NCI-H446 (cell line): ENCODE measurements at places on chromosomes 6 and 20.

GRCh38 chr6:9484686-9485085, 930.2 kb downstream of the TFAP2A start:
- no peak for DNase-seq

- no peak for DNase-seq
Measured at GRCh38 chr20:50196248-50196647, 5.6 kb downstream of the CEBPB start.

DNA sequence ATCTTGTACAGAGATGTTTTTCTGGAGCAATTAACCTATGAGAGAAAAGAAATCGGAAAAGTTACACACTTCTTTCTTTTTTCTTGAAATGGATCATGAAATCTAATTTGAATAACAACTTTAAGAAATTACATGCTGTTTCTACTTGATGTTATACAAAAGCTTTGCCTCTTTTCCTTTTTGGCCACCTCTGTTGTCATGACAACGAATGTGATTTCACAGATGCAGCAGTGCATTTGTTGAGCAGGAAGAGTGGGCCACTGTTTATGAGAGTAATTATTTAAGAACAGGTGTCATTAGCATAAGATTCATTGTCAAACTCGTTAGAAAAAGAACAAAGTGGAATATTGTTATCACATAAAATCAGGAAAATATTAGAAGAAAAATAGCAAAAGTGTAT, 148.3 kb upstream of the IMPG1 start:
- no peak for DNase-seq

GRCh38 chr6:159469443-159469842, 223.6 kb downstream of the SOD2 start:
- no peak for DNase-seq

DNA sequence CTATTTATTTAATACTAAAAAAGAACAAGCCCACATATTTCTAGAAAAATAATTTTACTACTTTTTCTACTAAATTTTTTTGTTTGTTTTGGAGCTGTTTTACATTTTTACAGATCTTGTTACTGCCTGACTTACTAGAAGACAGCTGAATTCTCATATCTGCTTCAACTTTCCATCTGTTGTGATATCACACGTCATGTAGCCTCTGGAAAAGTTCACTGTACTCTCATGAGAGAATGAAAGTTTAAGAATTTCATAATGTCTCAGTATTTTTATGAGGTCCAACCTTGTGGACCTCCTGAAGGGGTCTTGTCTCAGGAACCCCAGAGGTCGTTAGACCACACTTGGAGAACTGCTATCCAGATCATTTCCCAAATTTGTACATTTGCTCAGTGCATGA, 81.7 kb upstream of the MTHFD1L start:
- no peak for DNase-seq

DNA sequence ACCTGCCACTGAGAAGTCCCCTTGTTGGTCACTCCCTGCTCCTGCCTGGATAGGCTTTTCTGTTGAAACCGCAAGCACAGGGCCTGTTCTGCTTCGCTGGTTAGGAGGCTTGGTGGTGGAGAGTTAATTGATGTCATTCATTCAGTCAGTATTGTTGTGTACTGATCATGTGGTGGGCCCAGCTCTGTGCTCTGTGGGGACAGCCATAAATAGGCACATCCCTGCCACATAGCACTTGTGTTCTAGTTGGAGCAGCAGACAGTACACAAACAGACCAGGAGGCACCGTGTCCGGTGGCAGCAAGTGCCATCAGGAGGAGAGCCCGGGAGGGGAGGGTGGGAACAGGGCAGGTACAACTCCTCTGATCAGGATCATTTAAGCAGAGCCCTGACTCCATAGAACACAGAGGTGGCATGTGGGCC, 155.2 kb upstream of the INSM1 start:
- DNase-seq: no peak

DNA sequence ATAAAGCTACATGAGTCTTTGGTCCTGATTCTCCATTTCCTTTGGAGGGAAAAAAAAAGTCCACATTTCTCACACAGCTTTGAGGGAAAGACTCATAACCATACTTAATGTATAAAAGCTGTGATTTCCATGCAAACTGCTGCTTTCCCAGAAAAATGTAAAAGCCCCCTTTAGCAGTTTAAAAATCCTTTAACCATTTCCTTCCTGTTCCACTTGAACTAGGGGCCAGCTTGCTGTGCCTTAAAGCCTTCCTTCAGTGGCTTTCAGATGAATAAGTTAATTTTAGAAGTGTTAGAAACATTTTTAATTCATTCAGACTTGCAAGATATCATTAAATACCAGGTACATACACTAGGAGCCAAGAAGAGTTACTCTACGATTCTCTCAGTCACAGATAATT, 273.5 kb downstream of the PKHD1 start:
- DNase-seq: no peak

DNA sequence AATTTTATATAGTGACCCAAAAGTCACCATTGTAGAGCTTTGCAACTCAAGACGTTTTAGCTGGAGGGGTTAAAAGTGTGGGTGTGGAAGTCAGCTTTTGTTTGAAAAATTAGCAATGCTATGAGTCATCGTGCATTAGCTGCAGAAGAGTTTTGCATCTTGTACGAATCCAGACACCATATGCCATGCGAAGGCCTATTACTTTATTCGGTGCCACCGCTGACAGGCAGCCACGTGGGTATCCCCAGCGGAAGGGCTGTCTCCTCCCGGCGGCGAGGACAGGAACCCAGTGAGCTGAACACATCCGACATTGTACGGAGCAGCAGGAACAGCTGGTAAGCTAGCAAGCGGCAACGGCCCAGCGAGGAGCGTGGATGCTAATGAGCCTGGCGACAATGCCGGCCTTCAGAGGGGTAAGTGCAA, 84.4 kb downstream of the INSM1 start:
- peak; percentile 97 for DNase-seq

- no peak for DNase-seq
Measured at GRCh38 chr6:10391299-10391630, 23.6 kb downstream of the TFAP2A start.

- DNase-seq: no peak
Measured at GRCh38 chr6:100479179-100480035, 14.7 kb upstream of the SIM1 start.

GRCh38 chr20:58237318-58238132, 9.1 kb upstream of the ANKRD60 start:
- DNase-seq: no peak

GRCh38 chr20:43388268-43389002, 69.3 kb upstream of the SRSF6 start:
- no peak for DNase-seq

- DNase-seq: no peak
Measured at GRCh38 chr20:18543216-18543615, 24.0 kb upstream of the SMIM26 start.

DNA sequence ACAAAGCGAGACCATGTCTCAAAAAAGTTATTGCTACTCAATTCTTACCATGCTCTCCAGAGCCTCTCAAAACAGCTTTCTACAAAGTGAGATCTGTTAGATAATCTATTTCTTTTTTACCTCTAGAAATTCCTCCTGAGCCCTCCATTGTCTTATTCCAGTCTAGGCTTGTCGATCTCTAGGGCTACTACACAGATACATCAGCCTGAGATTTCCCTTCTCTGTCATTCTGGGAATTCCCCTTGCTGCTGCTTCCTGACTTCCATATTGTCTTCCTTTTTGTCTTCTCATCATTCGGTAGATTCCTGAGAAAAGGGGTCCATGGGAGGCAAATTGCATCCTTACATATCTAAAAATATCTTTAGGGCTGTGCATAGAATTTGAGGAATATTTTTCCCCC, 75.6 kb upstream of the GNRH2 start:
- no peak for DNase-seq

GRCh38 chr6:33490621-33491020, 36.2 kb downstream of the ZBTB9 start:
- DNase-seq: no peak

DNA sequence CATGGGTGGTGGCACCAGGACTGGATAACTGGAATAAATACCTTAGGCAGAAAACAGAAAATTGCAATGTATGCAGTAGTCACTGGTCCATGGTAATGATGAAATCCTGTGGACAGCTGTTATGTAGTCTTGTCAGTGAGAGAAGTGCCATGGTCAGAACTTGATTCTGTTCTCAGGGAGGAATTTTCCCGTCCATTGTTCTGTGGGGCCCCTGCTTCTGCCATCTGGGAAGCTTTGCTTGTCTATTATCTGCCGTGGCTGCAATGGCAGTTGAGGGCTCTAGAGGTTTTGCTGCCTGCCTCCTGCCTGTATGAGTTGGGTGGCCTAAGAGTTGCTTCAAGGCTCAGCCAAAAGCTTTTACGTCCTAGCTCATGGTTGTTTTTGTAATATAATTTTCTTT, 126.8 kb upstream of the SLC35B3 start:
- no peak for DNase-seq

- no peak for DNase-seq
Measured at GRCh38 chr6:43842231-43842794, 72.3 kb downstream of the VEGFA start.

DNA sequence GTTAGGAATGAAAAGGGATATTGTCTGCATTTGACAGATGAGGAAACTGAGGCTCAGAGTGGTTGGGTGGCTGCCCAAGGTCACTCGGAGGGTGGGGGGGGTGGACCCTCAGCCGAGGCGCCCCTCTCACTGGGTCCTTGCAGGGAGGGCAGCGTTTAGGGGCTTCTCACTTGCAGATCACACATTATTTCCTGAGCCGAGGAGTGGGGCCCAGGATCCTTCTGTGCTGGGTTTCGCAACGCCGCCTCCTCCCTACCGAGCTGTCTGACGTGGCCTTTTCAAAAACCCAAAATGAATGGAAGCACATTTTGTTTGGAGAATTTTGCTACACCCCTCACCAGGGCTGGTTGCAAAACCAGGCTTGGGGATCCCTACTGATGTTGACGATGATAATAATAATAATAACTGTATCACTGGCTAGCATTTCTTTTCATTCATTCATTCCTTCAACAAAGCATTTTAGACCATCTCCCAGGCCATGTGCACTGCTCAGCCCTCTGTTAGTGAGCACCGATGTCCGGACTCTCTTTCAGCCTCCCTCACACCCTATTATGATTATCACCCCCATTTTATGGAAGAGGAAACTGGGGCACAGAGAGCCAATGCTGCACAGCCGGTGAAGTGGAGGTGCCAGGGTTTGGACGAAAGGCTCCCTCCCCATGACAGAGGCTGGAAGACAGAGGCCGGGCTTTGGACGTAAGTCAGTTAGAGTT, 5.2 kb downstream of the DLGAP4 start:
- DNase-seq: no peak

GRCh38 chr20:43408848-43409576, 48.7 kb upstream of the SRSF6 start:
- DNase-seq: no peak

DNA sequence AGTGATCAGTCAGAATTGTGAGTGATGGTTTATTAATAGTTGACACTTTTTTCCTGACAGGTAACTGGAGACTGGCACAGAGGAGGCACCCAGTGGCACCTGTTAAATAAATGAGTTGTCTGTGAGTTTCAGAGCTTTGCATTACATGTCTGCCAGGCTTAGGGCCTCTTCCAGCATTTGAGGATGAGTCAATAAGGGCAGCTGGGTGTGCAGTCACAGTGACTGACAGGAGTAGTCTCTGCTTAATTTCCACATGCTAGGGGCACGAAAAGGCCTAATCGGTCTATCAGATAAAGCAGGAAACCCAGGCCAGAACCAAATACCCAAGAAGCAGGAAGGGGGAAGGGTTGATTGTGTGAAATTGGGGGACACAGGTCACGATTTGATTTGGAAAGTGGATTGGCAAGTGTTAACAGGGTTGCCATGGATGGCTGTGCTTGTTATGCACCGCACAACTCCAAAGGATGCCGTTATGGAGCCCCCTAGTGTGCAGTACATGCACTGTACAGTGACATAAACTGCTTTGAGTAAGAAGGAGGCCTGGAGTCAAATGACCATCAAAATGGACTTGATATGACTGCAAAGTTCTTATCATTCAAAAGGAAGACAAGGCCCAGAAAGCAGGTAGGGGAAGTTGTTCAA, 111.9 kb upstream of the GGTLC1 start:
- DNase-seq: peak; percentile 57

- no peak for DNase-seq
Measured at GRCh38 chr20:37804584-37805566, 98.1 kb upstream of the VSTM2L start.

GRCh38 chr6:14231071-14231483, 113.5 kb downstream of the CD83 start:
- no peak for DNase-seq

- DNase-seq: no peak
Measured at GRCh38 chr6:106512968-106513574, 116.2 kb downstream of the RTN4IP1 start.

GRCh38 chr6:6740595-6740994, 152.1 kb downstream of the LY86 start:
- no peak for DNase-seq

- no peak for DNase-seq
Measured at GRCh38 chr20:53698371-53698978, 104.8 kb upstream of the ZNF217 start.

GRCh38 chr6:47094241-47094925, 52.3 kb upstream of the ADGRF1 start:
- no peak for DNase-seq

- no peak for DNase-seq
Measured at GRCh38 chr6:41811095-41811494, 23.6 kb downstream of the TOMM6 start.

- DNase-seq: no peak
Measured at GRCh38 chr6:109019911-109020310, 74.7 kb downstream of the SESN1 start.

DNA sequence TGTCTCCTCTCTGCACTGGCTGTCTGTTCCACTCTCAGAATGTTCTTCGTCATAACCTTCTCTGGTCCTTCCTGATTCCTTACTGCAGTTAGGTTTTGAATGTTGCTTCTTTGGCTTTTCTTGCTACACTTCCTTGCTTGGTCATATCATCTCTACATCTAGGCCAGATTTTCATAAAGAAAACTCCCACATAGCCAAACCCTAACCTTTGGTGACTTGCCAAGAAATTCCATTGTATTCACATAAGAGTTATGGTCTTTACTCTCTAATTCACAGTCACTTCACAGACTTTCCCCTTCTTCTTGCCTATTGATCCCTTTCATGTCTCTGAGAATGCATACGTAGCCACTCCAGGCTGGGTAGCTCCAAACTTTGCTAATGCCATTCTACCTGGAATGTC, 41.9 kb upstream of the SIM1 start:
- DNase-seq: no peak
